ENCODE measurements at places on chromosomes 13 and 19.

DNA sequence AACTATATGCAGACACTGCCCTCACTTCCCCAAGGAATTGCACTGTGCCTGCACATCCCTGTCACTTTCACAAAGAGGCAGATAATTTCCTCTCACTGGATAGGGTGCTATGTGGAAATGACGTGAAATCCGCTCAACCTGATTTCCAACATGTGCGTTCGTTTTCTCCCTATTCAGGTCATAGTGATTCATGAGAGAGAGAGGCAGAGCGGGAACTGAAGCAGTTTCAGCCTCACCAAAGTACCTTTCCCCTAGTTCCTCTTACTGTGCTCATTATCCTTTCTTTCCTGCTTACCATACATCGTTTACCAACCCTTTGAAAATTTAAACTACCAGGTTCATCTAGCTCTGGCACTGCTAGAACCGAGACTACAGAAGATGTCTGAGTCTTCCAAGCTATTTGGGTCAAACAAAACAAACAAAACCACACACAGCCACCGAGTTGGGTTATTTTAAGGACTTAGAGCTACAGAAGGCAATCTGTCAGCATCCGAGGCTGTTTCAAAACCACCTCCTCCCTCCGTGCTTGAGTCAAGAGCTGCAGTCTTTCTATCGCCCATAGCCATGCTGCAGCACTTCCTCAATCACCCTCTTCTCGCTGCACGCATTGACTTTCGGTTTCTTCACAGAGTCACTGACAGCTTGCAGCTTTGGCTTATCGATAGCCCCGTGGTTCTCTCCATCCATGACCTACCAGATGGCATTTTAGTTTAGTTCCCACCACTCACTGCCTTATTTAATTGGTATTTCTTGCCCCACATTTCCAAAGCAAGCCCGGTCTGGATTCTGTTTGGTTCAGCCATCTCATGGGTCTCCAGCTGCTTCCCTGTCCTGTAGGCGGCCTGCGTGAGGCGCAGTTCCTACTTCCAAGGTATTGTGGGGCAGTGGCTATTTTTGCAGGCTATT lies 1395.8 kb downstream of the EFNB2 start:
- DNase-seq = peak; percentile 42

- DNase-seq = no peak
Observed at GRCh38 chr19:14770944-14771839, 7.2 kb downstream of the ADGRE2 start.

GRCh38 chr13:99269627-99270241 lies 11.6 kb upstream of the GPR18 start:
- peak; percentile 8 for DNase-seq

DNA sequence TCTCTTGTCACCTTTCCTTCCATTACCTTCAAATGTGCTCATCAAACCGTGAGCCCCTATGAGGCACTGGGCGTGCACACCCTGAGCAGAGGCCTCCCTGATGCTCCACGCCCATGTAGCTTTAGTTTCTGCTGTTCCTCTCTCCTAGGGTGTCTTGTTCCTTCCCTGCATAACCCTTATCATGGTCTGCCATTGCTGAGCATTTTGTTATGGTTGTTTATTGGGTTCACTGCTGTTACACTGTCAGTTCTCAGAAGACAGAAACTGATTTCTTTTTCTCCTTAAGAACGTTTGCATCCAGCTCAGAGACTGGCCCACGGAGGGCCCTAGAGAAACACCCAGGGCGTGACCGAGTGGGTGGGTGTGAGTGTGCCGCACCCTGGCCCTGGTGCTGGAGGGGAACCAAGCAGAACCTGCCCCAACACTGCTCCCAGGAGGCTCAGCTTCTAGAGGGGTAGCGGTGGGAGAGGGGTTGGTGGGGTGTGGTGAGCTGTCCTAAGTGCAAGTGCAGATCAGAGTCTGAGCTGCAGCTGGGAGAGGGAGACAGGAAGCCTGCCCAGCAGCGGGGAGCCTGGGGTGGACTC lies 61.4 kb upstream of the URI1 start:
- no peak for DNase-seq

DNA sequence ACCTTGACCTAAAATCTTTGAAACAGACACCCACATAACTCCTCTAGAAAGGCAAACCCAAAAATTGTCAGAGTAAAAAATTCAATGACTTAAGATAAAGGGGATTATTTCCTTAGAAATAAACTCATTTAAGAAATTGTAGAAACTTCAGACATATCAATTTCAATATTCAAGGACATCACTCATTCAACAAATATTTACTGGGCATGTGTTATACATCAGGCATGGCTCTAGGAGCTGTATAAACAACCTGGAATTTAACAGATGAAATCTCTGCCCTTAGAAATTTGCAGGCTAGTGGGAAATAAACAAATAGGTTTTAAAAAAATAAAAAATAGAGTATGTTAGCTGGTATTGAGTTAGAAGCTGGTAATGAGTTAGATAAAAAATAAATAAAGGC lies 84.0 kb upstream of the LSM14A start:
- DNase-seq = no peak

DNA sequence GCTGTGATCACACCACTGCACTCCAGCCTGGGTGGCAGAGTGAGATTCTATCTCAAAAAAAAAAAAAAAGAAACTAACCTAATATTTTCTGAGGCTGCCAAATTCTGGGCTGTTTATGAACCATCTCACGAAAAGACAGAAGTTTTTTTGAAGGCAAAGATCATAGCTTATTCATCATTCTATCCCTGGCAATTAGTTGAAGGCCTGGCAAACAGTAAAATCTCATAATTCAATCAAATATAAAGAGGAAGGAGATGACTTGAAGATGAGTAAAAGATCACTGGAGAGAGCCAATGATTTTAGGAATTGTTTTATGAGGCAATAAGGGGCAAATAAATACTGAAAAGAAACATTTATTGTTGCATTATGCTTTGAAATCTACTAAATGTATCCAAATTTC lies 216.5 kb downstream of the DCLK1 start:
- no peak for DNase-seq

DNA sequence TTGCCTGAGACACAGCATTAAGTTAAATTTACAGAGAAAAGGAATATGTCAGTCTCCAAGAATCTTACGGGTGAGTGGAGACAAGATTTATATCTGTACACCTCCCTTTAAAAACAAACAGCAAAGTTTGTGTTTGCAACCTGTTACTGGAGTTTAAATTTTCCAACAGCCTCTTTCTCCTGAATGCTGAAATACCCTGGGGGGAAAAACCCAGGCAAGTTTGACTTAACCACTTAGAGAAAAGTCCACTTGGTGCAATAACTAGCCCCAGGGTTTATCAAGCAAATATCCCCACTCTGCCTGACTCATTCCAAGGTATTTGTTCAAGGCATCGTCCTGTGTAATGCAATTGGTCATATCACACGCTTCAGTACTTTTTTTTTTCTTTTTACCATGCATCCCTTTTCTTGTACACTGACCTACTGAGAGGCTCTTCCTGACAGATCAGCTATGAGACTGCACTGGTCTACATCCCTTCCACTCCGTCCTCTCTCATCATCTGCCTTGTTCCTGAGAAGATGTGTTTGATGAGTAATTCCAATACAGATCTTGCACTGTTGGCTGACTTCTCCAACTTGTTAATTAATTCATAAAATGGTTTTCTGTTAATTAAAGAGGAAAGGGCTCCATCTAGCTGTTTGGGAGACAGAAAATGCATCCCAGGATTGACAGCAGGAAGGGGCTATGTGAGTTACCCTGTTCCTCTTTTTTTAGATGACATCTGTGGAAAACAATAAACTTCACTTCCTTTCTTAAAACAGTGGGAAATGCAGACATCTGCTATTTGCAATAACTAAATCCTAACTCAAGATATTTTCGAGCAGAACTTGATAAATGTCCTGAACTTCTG lies 212.5 kb upstream of the IRS2 start:
- peak; percentile 37 for DNase-seq

DNA sequence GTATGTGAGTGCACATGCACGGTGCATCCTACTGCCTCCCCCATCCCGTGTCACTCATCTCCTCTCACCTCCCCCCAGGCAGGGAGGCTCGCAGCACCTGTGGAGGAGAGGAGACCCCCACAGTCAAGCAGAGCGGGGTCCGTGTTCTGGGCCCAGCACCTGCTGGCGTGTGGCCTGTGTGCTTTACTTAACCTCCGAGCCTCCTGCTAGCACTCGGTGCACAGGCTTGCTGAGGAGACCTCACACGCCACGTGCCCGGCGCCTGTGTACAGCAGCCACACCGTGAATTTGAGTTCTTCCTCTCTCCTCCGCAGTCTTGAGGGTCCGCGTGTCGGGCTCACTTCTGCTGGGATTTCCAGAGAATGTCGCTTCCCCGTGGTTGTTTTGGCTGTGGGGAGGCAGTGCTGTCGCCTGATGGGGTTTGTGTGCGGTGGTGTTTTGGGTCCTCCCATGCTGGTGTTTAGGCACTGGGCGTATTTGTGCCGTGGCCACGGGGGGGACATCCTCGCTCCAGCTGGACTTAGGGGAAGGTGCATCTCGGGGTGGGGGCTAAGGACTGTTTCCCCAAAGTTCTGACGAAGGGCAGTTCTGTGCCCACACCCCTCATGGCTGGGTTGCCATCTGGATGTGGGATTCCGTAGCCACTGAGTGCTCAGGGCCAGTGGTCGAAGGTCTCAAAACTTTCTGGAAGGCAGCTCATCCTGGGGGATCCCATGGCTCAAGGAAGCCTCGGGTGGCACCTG lies 34.8 kb upstream of the TMEM255B start:
- no peak for DNase-seq

GRCh38 chr13:101155920-101156319 lies 260.4 kb downstream of the NALCN start:
- no peak for DNase-seq

DNA sequence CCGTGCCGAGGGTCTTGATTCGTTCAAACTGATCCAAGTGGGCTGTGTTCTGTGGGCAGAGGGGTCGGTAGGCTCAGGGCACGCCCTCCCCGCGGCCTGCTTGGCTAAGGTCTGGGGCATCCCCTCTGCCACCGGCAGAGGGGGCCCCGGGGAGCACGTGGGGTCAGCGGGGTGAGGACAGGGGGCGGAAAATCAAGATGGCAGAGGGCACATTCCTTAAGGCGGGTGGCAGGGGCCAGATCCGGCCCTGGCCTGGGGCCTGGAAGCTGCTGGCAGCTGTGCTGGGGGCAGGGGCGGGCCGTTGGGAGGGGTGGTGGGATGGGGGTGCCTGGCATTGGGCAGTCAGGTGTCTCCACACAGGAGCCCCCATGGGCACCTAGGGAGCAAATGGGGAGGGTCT lies 10.7 kb downstream of the PRKACA start:
- DNase-seq = no peak

GRCh38 chr13:113970810-113971470 lies 2.9 kb downstream of the C13orf46 start:
- DNase-seq = no peak

DNA sequence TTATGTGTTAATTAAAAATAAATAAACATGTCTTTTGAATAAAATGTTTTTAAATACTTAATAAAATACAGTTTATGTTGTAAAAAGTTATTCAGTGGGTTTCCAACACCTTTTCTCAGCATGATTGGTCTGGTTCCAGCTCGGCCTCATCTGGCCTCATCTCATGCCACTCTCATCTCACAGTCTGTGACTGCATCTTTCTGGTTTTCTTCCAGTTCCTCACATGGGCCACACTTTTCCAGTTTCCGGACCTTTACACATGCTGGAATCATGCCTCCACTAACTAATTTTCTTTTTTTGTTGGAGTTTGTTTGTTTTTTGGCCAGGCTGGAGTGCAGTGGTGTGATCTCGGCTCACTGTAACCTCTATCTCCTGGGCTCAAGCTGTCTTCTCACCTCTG lies 82.5 kb downstream of the RUBCNL start:
- no peak for DNase-seq

GRCh38 chr13:99959127-99959539 lies 12.4 kb downstream of the ZIC5 start:
- no peak for DNase-seq

- peak; percentile 33 for DNase-seq
Observed at GRCh38 chr13:79776531-79777295, 295.8 kb downstream of the NDFIP2 start.

DNA sequence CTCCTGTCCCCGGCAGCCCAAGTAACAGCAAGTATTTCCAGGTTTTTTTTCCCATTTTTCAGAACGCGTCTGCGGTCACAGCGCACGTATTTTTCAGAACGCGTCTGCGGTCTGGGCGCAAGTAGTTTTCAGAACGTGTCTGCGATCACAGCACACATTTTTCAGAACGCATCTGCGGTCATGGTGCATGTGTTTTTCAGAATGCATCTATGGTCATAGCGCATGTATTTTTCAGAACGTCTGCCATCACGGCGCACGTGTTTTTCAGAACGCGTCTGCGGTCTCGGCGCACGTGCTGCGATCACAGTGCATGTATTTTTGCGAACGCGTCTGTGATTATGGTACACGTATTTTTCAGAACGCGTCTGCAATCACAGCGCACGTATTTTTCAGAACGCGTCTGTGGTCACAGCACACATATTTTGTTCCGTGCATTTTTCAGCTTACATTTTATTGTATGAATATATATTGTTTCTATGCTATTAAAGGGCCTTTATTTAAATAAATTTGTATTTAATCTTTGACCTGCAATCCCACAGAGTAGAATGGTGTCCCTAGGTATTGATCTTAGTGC lies 19.7 kb downstream of the ATP4B start:
- no peak for DNase-seq

DNA sequence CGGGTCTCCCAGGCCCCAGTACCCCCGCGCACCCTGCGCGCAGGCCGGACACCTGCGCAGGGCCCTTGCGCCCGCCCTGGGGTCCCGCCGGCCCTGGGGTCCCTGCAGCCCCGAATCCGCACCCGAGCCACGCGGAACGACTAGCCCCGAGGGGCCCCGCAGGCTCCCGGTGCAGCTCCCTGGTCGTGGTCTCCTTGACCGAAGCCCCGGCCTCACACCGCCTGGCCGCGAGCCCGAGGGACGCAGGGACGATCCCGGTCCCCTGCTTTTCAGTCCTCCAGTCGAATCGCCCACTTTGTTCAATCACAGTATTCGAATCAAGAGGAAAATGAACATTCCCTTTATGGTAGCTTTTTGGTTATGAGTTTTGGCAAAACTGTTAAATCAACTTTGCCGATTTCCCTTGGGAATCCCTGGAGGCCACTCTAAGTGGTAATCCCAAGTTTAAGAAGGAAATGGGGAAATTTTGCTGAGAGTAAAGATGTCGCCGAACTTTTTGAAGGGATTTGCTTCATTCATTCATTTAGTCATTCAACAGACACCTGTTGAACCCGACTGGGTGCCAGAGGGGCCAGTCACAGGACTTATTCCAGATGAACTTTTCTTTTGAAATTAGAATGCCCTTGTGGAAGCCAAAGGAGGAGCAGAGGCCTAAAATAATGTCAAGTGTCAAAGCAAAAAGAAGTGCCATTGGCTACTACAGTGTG lies 75.0 kb downstream of the ZIC5 start:
- no peak for DNase-seq

GRCh38 chr13:47168066-47168465 lies 271.2 kb upstream of the HTR2A start:
- DNase-seq = no peak

DNA sequence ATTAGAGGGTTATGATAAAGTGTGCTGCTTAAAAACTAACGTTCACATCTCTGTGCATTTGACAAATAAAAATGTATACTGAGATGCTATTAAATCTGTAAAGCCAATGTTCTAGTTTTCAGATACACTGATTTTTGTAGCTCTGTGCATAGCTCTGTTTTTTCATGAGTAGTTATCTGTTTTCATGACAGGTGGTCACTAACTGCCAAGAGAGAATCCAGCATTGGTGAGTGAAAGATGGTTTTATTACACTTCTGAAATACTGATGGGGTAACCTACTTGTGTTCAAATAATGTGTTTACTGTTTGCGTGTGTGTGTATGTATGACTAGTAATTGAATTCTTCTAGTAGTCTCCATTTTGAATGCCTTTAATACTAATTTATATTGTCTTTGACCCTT lies 29.0 kb downstream of the URI1 start:
- DNase-seq = no peak

- no peak for DNase-seq
Observed at GRCh38 chr19:18776736-18777135, 14.4 kb downstream of the COMP start.

- no peak for DNase-seq
Observed at GRCh38 chr13:74111399-74111798, 22.8 kb downstream of the KLF12 start.

All from H4 (cell line).